ENCODE measurements at places on chromosomes 5 and 9.

- no peak for DNase-seq
These were observed 134.3 kb upstream of the BOD1 start for GRCh38 chr5:173750538-173751265.

- DNase-seq, result no peak
These were observed 41.4 kb downstream of the BICD2 start for GRCh38 chr9:92723299-92723625.

- DNase-seq, result no peak
These were observed 308.2 kb upstream of the PRR16 start for GRCh38 chr5:120155873-120156272.

DNA sequence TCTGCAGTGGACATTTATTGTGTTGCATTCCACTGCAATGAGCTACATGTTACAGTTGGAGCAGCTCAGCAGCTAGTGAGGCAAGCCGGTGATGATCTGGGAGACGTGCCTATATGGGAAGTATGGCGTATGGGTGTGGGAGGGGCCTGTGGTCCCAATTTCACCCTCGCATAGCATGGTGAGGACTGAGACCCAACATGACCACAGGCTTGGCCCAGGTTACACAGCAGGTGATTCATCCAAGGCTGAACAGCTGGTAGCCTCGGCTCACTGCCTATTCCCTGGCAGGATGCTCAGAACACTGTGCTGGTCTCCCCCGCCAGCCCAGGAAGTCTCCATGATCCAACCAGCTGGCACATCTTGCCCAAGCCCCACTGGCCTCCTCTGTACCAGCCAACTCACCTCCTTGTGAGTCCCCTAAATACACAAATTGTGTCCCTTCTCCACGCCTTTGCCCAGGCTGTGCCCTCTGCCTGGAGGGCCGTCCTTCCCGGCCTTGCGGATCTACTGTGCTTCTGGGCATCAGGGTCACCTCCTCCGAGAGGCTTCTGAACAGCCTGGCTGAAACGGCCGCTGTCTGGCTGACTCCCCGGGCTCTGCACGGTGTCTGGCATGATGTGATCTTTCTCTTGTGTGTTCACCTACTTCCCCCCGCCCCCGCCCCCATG, 81.4 kb downstream of the NSUN2 start:
- no peak for DNase-seq

- no peak for DNase-seq
These were observed 91.8 kb upstream of the FER start for GRCh38 chr5:108655750-108656450.

DNA sequence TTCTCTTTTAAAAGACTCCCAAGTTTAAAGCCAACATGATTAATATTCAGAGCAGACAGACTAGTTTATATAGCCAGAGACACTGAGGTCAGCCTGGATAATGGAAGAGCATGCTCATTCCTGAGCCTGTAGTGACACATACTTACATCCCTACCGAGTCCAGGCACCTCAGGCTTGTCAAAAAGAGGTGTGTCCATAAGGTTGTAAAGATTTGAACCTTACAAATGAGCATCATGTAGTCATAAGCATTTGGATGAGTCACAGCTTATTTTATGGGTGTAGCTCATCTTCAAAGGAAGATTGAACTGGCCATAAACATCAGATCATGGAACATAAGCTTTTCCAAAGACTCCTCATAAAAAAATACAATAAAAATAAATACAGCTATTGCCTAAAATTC, 333.5 kb downstream of the EFNA5 start:
- DNase-seq, result no peak

DNA sequence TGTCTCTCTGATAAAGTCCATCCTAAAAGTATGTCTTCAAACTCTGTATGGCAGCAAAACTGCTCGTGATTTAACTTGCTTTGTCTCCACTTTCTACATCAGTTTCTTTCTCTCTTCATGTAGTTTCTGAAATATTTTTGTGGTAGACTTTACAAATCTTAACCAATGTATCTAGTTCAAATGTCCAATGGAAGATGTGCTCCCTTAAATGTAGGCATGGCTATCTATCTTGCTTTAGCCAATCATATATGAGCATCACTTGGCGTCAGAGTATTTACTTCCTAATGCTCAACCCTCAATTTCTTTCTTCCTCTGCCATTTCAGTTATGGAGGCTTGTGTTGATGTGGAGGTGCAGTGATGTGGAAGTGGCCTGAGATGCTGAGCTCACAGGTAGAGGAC, 206.1 kb upstream of the ZNF608 start:
- DNase-seq, result no peak

DNA sequence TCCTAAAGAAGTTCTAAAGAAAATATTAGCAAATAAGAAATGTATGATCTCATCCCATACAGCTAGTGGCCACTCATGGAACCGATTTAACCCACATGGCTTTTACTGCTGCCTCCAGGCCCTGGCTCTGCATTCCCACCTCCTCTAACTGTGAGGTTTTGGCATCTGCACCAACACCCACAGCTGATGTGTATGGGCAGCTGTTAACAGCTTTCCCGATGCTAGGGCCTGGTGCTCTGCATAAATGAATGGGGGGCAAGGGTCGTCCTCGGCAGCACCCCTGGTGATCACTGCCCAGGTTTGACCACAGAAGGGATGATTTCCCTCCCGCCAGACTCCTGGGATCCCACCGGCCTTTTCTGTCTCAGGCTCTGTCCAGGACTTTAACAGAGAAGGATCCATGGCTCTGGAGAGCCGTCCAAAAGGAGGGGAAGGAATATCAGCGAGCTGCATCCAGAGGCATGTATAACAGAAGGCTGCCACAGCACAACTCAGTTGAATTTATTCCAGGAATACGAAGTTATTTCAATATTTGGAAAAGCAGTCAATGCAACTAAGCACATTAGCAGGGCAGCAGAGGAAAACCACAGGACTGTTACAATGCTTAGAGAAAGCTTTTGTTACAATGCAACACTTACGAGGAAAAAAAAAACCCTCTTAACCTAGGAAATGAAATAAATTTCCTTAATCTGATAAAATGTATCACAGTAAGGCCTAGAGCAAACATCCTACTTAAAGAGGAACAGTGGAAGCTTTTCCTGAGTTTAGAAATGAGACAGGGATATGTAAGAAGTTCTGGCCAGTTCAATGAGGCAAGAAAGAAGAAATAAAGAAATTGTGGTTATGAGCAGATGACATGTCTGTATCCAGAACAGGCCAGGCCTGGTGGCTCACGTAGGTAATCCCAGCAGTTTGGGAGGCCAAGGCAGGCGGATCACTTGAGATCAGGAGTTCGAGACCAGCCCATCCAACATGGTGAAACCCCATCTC, 63.1 kb downstream of the NACC2 start:
- no peak for DNase-seq

GRCh38 chr9:132114102-132114707, 34.5 kb upstream of the MED27 start:
- peak; percentile 30 for DNase-seq

DNA sequence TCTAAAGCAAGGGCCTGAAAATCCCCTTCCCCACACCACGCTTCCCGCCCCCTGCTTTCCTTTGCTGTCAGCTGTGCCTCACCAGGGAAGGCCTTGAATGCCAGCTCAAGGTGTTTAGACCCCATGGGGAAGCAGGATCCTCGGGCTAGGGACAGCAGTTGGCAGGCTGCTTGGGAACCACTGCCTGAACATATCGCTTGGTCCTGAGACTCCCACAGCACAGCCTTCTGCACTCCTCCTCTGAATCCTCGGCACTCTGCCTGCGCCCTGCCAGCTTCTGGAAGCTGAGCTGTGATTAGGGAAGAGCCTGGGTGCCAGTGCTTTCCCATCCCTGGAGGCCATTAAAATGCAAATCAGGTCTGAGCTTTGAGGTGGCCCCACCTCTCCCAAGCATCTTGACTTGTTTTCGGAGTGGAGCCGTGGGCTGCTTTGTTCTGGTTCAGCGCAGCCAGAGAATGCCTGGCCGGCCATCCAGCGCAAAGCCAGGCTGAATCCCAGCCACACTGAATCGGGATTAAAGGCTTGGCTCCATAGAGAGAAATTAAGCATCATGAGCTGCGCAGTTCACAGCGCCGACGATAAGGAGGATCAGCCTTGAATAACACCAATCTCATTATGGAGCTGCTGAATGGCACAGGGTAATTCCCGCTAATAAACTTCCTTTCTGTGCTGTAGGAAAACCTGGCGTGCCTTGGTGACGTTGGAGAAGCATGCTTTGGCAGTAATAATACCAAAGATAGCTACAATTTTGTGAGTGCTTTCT, 40.0 kb downstream of the AMBP start:
- no peak for DNase-seq

- DNase-seq, result no peak
These were observed 33.0 kb upstream of the ANGPTL2 start for GRCh38 chr9:127155314-127155960.

DNA sequence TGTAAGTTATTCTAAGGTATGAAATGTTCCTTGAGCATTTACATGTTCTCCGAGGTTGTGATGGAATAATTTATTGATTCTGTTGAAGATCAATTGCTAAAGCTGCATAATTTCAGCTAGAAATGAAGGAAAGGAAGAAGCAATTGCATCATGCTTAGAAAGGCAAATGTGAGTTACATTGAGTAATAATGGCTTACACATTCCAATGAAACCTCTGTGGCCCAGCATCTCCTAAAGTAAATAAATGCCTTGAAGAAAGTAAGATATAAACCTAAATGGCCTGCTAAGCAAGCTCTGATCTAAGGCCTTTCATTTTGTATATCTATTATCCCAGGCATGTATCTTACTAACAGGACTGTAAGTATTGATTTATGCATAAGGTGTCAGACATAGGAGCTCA, 677.3 kb upstream of the RGMB start:
- DNase-seq, result no peak

GRCh38 chr9:92077888-92078287, 37.3 kb downstream of the SPTLC1 start:
- DNase-seq, result no peak

DNA sequence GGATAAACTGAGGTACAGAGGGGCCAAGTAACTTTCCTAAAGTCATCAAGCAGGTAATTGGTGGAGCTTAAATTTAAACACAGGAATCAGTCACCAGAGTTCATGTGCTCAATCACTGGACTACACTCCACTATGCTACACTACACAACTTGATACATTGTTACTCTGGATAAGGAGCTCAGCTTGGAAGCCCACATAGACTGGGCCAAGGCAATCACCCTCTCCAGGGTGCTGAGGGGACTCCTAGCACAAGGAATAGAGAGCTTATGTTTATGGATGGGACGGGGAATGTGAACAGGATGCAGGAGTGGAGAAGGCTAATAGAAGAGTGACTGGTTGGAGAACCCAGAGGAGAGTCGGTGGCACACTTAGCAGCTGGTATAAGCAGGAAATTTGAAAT, 113.5 kb upstream of the NFIB start:
- no peak for DNase-seq

- no peak for DNase-seq
These were observed 91.2 kb downstream of the PAX5 start for GRCh38 chr9:36942891-36943290.

DNA sequence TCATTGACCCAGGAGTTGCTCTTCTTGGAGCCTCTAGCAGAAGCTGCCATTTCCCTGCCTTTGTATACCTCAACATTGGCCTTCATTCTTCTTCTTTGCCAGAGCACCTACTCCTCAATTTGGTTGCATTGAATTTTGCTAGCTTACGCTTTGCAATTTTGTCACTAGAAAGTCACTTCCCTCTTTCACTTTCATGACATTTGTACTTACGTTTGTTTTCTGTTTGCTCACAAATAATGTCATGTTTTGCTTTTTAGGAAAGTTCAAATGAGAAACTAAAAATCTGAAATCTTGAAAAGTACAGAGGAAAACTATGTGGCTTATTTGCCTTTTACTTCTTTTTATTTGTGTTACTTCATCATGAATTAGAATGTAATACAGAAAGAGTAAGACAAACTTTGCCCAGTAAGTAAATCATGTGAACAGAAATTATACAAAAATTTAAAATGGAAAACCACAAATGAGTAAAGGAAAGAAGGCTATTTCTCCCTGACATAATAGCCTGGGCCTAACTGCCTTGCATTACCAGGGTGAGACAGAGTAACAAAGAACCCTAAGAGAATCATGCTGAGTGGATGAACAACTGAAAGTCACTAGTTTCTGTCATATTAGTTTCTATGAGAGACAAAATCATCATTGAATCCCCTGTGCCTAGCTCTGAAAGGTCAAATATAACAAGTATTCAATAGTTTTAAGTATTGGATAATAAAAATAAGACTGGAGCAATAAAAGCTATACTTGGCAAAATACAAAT, 7.4 kb upstream of the IFNA1 start:
- no peak for DNase-seq

GRCh38 chr9:72950875-72951442, 1.9 kb downstream of the ALDH1A1 start:
- DNase-seq, result no peak

- DNase-seq, result no peak
These were observed 48.2 kb upstream of the TLR4 start for GRCh38 chr9:117656002-117656401.

GRCh38 chr9:68747043-68747533, 42.0 kb downstream of the PIP5K1B start:
- no peak for DNase-seq

DNA sequence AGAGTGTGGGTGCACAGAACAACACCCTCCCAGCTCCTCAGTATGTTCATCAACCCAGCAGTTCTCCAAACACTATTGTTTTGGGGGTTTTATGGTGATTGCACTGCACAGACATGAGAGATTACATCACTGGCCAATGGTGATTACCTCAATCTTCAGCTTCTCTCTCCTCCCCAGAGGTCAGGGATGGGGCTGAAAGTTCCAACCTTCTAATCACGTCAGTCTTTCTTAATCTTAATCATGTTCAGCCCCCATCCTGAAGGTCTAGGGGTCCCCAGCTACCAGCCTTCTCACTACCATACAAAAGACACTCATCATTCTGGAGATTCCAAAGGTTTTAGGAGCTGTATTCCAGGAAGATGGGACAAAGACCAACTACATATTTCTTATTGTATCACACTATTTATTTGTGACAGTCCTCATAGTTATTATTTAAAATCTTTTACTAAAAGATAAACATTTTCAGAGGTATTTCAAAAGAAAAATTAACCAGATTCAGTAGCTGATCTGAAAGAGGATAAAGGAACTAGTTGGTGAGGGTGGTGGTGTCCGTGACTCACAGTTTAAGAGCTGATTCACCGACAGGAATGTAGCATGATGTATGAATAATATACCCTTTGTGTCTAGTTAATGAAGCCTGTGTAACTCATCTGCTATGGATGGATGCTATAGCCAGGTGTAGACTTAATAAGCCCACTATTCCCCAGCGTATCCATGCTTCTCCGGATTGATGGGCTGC, 35.6 kb downstream of the RASEF start:
- DNase-seq, result no peak

- no peak for DNase-seq
These were observed 5.9 kb downstream of the HDHD3 start for GRCh38 chr9:113370806-113371325.

GRCh38 chr5:132114150-132115121, 40.8 kb downstream of the CSF2 start:
- no peak for DNase-seq

GRCh38 chr5:172841256-172841655, 7.2 kb downstream of the ERGIC1 start:
- DNase-seq, result no peak

DNA sequence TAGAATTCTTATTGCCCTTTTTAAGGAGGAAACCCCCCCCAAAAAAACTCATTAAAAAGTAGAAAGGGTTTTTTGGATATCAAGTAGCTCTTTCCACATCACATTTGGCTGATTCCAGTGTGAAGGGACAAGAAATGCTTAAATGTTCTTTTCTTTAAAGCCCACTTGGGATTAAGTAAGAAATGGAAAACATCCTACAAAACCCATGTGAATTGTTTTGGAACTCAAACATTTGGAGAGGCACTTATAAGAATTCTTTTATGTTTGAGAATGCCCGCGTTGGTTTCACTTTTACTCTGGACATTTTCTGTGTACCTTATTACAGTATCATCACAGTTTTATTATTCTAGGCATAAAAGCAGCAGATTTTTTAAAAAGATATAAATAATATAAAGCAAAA, 301.1 kb upstream of the ACTBL2 start:
- DNase-seq, result no peak

Measured in T-helper 9 cell (primary cell).